ENCODE measurements at places on chromosomes 2 and 18.

- no peak for DNase-seq
These were observed 14.2 kb downstream of the PLEK start for GRCh38 chr2:68379184-68379708.

GRCh38 chr18:62445386-62445917, 77.4 kb upstream of the ZCCHC2 start:
- DNase-seq, result no peak

DNA sequence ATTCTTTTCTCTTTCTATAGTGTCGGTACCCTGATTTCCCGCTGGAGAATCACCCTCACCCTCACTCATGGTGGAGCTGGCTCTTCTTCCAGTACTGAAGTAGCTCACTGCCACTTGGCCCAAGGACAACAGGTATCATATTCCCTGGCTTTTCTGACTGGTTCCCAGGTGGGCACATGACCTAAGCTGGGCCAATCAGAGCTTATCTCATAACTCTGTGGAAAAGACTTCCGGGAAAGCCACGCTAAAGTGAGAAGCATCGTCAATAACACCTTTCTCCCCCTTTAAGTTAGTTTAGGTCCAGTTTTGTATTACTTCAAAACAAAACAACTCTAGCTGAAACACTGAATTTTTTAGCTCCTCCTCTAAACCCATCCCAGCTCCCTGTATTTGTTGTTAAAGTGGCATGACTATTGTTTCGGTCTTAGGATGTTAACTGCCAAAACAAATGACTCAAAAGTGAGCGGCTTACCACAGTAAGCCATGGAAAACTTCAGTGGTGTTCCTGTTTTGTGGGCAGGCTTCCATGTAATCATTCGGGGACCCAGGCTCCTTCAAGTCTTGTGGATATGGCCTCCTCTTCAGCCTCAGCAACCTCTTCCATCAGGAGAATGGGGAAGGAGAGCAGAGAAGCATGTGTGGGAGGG, 137.4 kb upstream of the DLX2 start:
- DNase-seq, result no peak

GRCh38 chr2:46954951-46955571, 39.5 kb upstream of the MCFD2 start:
- DNase-seq, result no peak

DNA sequence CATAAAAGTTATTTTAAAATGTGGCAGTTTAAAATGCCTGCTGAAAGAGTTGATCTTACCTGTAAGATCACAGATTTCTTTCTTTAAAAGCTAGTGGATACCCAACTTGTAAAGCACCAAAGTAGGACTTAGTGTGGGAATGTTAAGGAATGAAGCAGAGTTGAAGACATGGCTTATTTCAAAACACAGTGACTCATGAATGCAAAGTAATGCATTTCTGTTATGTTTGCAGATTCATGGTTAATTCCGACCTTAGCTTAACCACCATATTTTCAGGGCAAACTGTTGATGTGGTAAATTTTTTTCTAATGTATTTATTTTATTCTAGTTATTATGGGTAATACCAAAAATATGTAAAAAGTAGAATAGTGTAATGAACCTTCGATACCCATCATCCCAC, 206.8 kb upstream of the FOSL2 start:
- no peak for DNase-seq

DNA sequence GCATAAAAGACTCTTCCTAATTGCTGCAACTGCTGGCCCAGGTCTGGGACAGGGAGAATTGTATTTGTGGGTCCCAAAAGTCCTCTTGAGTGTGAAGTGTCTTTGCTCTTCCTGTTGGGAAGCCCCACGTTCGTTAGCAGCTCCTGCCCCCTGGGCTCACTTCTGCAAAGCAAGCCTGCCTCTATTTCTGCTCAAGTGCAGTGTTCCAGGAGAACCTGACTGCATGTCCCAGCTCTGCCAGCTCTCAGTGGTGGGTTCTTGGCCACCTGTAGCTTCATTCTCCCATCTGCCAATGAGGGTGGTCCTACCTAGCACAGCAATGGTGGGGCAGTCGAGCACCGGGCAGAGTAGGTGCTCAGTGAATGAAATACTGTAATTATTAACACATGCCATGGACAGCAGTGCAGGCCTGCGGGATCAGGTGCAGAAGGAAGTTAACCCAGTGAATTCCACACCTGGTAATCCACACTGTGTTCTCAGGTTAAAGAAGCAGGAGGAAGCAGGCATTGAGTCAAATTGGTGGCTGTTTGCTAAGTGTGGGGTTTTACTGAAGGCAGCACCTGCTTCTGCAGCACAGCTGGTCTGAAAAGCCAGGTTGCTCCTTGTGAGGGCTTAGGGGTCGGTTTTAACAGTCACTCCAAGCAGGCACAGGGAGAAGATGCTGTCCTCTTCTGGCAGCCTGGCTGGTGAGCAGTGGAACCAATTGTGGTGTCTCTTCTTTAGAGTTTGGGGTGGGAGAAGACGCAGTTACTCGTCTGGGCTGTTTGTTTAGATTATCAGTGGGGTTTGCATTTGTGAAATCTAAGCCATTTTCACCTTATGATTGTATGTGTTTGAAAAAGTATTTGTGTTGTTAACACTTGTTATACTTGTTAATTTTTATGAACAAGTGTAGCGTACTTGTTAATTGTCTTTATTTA, 54.3 kb downstream of the DGKD start:
- DNase-seq, result no peak

GRCh38 chr2:120576509-120577474, 158.9 kb upstream of the GLI2 start:
- DNase-seq, result no peak

DNA sequence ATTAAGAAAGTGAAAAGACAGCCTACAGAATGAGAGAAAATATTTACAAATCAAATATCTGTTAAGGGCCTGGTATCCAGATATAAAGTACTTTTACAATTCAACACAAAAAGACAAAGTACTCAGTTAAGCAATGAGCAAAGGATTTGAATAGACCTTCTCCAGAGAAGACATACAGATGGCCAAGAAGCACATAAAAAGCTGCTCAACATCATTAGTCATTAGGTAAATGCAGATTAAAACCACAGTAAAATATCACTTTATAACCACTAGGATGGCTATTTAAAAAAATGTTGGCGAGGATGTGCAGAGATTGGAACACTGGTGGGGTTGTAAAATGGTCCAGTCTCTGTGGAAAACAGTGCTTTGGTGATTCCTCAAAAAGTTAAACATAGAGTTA, 38.9 kb downstream of the RAB31 start:
- DNase-seq, result no peak

DNA sequence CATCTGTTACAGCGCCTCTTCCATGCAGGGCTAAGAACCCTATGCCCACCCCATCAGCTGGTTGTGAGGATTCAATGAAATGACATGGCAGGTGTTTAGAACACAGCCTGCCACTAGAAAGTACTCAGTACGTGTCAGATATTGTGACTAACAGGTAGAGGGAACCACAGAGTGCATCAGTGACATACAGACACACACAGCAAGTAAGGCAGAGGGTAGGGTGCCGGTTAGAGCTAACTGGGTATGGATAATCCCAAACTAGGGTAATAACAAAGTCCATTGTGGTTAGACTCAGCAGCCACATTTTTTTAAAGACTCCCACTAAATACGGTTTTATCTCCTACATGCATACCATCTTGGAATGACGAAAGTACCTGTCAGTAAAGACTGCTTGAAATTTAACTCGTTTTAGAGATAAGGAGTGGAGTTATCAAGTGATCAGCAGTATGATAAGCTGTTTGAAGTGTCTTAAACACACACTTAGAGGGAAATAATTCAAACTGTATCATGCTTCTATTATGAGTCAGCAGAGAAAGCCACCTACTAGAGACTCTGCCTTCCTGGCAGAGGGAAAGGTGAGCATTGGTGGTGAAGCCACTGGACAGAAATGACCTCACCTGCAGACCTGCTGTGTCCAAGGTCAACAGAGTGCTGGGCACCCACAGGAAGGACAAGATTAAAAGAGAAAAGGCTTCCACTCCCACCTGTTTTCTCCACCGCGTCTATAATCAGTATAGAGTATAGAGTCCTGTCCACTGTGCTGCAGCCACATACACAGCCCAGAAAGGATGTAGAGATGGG, 20.6 kb downstream of the MPPE1 start:
- no peak for DNase-seq

DNA sequence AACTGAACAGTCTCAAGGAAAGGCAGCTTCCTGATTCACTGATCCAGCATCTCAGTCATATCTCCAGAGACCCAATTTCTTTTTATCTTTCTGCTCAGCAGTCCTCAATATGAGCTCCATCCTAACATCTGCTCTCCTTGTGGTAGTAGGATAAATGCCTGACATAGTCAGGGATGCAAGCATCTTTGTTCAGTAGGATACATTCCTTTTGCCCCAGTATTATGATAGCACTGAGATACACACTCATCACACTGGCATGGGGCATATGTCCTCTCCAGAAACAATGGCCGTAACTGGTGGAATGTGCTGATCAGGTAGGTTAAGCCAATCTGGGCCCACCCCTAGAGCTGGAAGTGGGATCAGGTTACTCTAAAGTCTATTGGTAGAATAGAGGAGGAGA, 207.2 kb downstream of the ETAA1 start:
- DNase-seq, result no peak

- DNase-seq, result no peak
These were observed 76.0 kb upstream of the SALL3 start for GRCh38 chr18:78903436-78904178.

DNA sequence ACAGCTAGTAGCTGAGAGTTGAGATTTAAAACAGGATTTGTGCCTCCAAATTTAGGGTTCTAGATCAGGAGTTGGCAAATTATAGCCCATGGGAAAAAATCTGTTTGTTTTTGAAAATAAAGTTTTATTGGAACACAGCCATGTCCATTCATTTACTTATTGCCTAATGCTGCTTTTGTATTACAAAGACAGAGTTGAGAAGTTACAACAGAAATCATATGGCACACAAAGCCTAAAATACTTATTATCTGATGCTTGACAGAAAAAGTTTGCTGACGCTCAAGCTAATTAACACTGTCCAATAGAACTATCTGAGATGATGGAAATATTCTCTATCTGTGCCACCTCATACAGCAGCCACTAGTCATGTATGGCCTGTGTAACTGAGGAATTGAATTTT, 229.1 kb upstream of the RASGRP3 start:
- DNase-seq, result no peak

DNA sequence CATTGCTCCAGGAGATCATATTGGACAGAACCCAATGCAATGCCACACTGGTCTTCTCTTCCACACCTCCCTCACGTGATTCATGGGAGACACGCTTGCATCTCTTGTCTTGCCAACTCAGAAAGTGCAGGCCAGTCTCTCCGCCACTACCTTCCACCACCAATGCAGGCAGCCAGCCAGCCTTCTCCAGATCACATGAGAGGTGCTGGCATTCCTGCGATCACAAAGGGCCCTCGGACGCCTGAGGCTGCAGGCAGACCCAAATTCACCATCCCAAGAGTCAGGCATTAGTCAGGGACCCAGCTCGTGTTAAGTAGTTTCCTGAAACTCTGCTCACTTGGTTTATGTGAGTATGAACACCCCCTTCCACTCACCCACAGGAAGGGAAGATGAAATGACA, 437.0 kb upstream of the ETAA1 start:
- DNase-seq, result no peak

- no peak for DNase-seq
These were observed 434.7 kb downstream of the NRXN1 start for GRCh38 chr2:50597206-50597605.

- DNase-seq, result no peak
These were observed 234.0 kb downstream of the EPHA4 start for GRCh38 chr2:221337957-221338685.

DNA sequence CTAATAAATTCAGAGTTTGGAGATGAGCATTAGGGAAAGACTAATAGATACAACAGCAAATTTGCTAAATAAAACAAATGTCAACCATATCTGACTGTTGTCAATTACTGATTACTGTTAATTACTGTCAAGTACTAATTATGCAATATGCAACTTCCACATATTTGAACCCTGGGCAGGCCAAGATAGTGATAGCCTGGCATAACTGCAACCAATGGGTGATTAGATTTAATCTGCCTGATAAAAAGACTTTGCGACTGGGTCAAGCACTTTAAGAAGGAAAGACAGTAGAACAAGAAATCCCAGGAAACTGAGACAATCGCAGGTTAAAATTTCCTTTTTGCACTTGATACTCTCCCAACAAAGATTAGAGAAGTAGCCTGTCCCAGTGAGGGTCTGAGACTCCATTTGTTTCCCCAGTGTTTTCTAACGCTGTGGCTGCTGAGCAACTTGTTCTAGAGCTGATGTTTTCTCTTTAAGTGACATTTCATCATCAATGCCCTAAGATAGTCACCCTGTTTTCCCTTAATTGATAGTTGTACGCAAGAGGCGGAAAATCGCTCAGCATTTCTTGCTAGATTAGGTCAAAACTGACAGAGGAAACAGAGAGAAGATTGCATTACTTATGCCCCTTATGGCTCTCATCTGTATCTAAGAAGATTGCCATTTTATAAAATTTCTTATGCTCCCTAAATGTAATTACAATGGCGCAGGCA, 17.8 kb downstream of the ARHGAP15 start:
- no peak for DNase-seq

GRCh38 chr18:57640749-57641148, 19.1 kb upstream of the NARS1 start:
- no peak for DNase-seq

GRCh38 chr2:221529177-221529942, 42.7 kb downstream of the EPHA4 start:
- no peak for DNase-seq

DNA sequence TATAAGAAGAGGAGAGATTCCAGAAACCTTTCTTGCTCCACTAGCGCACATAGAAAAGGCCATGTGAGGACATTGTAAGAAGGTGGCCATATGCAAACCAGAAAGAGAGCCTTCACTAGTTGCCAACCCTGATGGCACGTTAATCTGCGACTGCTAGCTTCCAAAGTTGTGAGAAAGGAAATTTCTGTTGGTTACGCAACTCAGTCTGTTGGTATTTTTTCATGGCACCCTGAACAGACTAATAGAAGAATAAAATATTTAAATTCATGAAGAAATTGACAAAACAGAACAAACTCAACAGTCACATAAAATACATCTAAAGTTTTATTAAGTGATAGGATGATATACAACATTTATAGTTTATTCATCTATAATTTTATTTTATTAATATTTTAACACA, 625.9 kb upstream of the NRXN1 start:
- no peak for DNase-seq

DNA sequence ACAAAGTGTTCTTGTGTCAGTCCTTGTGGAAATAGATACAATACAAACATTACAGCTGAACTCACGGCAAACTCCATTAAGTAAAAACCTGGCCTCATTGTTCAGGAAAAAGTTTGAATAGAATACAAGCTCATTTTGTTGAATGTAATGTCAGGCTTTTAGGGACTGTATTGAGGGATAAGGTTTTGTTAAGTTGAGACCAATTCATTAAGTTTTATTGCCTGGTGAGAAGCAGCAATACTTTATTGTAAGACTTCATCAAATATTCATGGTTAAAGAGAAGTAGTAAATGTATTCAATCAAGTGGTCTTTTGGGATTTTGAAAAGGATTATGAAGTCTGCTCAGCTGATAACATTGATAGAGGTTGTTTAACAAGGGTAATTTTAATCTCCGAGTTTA, 35.4 kb upstream of the METAP1D start:
- DNase-seq, result no peak
